ENCODE measurements at places on chromosomes 2 and 18.
A peak's percentile ranks its signal among the peaks of the same experiment; 100 is the strongest.

- peak; percentile 8 for DNase-seq
Measured at GRCh38 chr2:195363496-195363895, 293.5 kb upstream of the SLC39A10 start.

- no peak for DNase-seq
Measured at GRCh38 chr18:75880925-75881504, 453.5 kb upstream of the SMIM21 start.

DNA sequence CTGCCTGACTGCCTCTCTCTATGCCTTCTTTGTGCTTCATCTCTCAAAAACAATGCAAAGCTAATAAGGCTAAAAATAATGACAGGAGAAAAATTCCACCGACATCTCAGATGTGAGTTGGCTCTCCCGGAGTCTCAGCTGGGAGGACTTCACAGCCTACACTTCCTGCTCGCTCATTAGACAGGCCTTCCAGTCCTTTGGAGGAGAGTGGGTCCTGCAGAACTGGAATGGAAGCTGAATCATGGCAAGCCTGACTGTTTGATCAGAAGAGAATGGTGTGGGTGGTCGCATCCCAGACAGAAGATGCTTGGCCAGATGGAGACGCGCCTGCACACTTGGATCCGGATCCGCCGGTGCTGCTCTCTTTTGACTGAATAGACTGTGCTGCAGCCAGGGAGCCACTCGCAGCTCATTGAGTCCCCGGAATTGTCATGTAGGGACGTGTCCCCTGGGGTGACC lies 49.7 kb downstream of the TRIB2 start:
- no peak for DNase-seq

GRCh38 chr2:235734688-235735231 lies 240.9 kb downstream of the AGAP1 start:
- DNase-seq = no peak

DNA sequence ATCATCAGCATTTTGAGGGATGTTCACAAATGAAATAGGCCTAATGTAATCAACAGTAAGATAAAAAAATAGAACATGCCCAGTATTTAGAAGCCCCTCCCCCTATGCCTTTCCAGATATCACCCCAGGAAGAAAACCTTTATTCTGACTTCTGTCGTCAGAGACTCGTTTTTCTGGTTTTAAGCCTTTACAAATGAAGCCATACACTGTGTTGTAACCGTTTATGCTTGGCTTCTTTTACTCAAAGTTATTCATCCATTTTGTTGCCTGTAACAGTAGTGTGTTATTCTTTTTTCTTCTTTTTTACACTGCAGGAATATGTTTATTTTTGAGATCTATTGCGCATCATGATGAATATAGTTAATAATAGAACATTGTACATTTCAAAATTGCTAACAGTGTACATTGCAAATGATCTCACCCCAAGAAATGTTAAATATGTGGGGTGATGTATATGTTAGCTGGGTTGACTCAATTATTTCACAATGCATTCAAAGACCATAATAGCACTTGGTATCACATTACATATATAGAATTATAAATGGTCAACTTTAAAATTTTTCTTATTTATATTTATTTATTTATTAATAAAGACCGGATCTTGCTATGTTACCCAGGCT lies 28.1 kb upstream of the PNPT1 start:
- peak; percentile 64 for DNase-seq

DNA sequence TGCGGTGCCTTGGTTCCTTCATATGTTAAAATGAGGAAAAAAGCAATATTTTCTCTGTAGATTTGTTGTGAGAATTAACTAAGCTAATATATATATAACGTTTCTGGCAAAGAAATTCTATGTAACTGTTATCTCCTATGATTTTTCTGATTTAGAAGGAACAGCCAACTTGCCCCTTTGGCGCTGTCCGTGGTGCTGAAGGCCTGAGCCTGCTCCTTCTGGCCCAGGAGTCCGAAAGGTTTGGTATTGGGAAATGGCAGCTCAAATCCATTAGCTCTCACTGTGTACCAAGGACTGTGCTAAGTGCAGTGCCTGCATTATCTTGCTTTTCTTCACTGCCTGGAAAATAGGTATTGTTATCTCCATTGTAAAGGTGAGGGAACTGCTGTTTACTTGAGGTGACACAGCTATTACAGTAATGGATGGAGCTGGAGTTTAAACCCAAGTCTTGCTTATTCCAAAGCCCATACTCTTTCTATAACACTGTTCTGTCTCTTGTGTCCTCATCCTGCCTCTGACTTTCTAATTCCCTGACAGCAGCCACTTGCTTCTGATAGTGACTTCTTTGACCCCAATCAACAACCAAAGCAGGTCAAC lies 52.2 kb downstream of the C1QL2 start:
- DNase-seq = no peak

DNA sequence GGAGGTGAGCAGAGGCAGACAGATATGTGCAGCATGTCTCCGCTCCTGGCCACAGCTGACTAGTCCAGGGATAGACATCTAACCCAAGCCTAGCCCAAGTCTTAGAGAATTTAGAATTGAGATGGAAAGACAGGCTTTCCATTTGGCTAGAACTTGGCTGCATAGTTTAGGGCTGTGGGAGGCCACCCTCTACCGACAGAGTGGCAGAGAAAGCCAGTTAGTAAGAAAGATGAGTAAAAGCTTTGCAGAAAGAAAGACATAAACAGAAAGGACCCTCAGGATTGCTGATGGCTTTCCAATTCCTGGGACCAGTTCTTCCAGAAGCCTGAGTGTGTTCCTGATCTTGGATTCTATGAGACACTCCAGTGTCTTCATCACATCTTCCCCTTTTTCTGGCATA lies 62.1 kb downstream of the DYM start:
- no peak for DNase-seq

- peak; percentile 69 for DNase-seq
Measured at GRCh38 chr2:54560146-54560881, 104.2 kb downstream of the SPTBN1 start.

GRCh38 chr2:158575051-158575635 lies 118.4 kb downstream of the PKP4 start:
- no peak for DNase-seq

- DNase-seq = no peak
Measured at GRCh38 chr18:57659460-57660102, 37.9 kb upstream of the NARS1 start.

- DNase-seq = no peak
Measured at GRCh38 chr2:53787614-53788289, 908 bp downstream of the ERLEC1 start.

GRCh38 chr2:200379481-200380090 lies 73.1 kb downstream of the SPATS2L start:
- DNase-seq = no peak

GRCh38 chr2:231039294-231039664 lies 2.0 kb downstream of the C2orf72 start:
- DNase-seq = no peak

Measured in HS-5 (cell line).